ENCODE measurements at places on chromosomes 5 and 9.

- DNase-seq = no peak
Measured at GRCh38 chr9:3868012-3868411, 342.2 kb upstream of the RFX3 start.

- DNase-seq = peak; percentile 71
Measured at GRCh38 chr9:68505681-68506409, 34.8 kb downstream of the TMEM252 start.

DNA sequence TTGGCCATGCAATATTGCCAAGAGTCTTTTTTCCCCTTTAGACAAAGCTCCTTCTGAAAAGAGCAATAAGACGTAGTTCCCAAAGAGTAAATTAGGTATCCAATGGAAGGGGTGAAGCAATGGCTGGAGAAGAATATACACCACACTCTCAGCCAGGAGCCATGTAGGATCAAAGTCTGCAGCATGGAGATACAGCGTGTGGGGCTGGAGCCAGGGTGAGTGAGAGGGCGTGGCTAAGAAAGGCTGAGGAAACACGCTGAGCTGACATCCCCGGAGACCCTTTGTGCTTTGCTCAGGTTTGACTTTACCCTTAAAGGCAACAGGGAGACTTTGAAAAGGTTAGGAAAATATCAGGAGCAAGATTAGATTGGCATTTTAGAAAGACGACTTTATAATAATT lies 87.1 kb upstream of the ELL2 start:
- no peak for DNase-seq

DNA sequence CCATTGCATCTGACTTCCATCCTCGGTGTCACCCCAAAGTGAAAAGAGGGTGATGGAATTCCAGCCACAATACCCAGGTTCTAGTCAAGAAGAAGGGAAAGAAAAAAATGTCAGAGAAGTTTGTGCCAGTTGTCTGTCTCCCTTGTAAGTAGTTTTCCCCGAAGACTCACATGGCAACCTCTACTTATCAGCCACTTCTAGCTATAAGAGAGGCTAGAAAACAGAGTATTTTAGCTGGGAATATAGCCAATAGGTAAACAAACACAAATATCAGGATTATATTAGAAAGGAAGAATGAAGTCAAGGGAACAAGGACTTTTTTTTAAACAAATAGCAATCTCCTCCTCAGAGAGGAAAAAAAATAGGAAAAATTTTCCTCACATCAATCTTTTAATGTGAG lies 12.2 kb upstream of the ISL1 start:
- DNase-seq = no peak

GRCh38 chr9:107005201-107005600 lies 142.2 kb downstream of the ZNF462 start:
- no peak for DNase-seq

DNA sequence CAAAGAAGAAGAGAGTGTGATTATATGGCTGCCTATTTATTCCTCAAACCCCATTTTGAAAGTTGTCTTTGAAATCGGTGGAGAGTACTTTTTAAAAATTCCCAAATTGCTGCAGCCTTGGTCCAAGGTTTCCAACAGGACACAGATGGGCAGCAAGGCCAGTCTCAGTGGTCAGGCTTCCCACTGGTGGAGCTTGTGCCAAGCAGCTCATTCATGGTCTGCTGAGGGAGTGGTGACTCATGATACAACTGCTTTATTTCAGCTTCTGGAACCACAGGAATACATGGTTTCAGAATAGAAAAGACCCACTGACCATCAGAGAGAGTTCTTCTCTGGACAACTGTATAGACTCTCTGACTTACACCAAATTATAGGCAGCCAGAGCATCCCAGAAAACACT lies 673.1 kb upstream of the KLF4 start:
- no peak for DNase-seq

GRCh38 chr9:33186457-33187168 lies 19.5 kb upstream of the B4GALT1 start:
- DNase-seq = no peak

DNA sequence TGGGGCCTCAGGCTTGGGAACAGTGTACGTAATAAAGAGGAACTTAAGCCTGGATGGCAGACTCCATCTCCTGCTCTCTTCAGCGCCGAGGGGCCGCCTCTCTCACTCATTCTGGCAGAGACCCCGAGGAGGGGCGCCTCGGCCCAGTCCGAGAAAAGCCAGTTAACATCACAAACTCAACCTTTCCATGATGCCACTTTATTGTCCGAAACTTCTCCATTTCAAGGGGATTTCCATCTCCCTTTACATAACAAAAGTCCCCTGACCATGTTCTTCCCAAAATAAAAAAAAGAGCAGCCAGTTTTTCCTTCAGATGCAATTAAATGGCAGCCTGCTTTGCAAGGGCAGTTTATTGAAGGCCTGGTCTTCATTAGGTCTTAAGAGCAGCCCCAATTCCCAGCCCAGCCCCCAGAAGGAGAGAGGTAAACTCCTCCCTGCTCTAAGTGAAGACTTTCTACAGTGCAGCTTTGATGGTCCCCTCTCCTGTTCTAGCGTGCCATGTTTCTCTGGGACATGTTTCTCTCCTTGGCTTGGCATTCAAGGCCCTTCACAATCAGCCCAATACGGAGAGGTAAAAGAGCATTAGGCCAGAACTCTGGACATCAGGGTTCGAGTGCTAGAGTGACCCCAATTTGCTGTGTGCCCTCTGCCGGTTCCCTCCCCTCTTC lies 19.5 kb upstream of the RAB14 start:
- DNase-seq = peak; percentile 41

- no peak for DNase-seq
Measured at GRCh38 chr5:178770621-178771020, 40.2 kb upstream of the ZNF354A start.

- no peak for DNase-seq
Measured at GRCh38 chr5:167614294-167615021, 677.0 kb upstream of the WWC1 start.

DNA sequence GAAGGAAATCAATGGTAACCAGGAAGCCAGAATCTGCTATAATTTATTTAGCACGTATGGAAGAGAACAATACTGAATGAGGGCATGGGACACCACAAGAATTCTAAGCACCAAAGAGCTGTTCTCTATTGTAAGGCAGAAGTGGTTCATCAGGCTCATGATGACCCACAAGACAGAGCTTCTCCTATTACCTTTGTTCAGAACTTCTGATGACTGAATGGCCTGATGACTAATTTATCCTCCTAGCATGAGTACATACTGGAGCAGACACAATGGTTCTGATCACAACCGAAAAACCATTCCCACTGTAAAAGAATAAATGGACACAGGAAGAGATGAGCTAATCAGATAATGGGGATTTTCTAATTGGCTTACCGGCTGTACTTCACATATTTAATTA lies 329.8 kb upstream of the PDE4D start:
- DNase-seq = no peak

- DNase-seq = no peak
Measured at GRCh38 chr9:136597141-136597885, 51.5 kb upstream of the NOTCH1 start.

- DNase-seq = no peak
Measured at GRCh38 chr5:72645064-72645846, 138.0 kb upstream of the ZNF366 start.

- DNase-seq = peak; percentile 15
Measured at GRCh38 chr5:67639976-67640375, 443.4 kb upstream of the CD180 start.

DNA sequence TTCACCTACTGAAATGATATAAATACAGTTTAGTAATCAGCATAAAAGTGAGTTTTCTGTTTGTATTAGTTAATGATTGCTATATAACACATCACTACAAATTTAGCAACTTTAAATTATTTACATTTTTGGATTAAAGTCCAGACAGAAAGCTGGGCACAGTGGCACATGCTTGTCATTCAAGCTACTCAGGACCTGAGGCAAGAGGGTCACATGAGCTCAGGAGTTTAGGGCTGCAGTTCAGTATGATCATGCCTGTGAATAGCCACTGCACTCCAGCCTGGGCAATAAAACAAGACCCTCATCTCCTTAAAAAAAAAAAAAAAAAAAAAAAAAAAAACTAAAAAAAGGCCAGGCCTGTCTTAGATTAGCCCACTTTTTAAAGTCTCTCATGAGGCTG lies 273.6 kb upstream of the CTNND2 start:
- no peak for DNase-seq

GRCh38 chr5:96175090-96175489 lies 213.4 kb upstream of the ELL2 start:
- DNase-seq = peak; percentile 53

- no peak for DNase-seq
Measured at GRCh38 chr5:159447116-159447515, 116.8 kb upstream of the IL12B start.

- no peak for DNase-seq
Measured at GRCh38 chr5:4413996-4414395, 726.1 kb upstream of the ADAMTS16 start.

GRCh38 chr5:172869691-172870090 lies 35.6 kb downstream of the ERGIC1 start:
- no peak for DNase-seq

DNA sequence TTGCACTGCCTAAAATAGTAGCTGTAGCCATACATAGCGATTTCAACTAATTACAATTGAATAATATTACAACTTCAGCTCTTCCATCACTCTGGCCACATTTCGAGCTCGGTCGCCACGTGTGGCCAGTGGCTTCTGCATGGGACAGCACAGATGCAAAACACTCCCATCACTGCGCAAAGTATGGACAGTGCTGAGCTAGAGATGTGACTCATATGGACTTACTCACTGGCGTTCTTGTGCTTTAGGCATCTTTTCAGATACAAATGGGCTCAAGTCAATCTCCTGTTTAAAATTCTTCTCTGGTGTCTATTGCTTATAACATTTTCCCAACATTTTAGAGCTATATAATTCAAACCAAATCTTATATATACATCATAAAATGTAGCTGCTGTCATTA lies 222.7 kb downstream of the ELAVL2 start:
- DNase-seq = no peak

- DNase-seq = no peak
Measured at GRCh38 chr5:180797256-180798192, 5.1 kb downstream of the MGAT1 start.

DNA sequence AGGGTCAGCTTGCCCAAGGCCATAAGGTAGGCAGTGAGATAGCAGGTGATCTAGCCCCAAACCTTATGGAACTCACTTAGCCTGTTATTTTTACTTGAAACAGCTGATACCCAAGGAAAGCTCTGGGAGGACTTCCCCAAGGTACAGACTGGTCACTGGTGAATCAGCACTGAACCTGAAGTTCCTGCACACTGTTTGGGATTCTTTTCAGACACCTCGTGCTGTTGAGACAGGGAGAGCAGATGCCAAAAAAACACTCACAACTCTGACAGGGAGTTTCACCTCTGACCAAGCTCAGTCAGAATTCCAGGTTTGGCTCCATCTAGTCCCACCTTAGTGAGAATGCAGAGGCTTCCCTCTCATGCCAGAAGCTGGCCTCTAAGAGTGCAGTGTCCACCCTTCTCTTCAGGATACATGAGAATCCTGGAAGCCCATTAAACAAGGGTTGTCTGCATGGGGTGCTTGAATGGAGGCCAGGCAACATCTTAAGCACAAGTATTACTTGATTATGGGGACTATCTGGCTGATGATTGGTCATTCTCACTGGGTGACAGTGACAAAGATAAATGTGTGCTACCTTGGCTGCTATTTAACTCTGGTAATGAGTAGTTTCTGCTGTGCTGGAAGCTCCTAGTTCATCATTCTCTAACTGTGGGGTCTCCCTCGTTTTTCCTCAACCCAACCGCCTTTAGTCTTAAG lies 122.8 kb upstream of the SLIT3 start:
- DNase-seq = no peak

DNA sequence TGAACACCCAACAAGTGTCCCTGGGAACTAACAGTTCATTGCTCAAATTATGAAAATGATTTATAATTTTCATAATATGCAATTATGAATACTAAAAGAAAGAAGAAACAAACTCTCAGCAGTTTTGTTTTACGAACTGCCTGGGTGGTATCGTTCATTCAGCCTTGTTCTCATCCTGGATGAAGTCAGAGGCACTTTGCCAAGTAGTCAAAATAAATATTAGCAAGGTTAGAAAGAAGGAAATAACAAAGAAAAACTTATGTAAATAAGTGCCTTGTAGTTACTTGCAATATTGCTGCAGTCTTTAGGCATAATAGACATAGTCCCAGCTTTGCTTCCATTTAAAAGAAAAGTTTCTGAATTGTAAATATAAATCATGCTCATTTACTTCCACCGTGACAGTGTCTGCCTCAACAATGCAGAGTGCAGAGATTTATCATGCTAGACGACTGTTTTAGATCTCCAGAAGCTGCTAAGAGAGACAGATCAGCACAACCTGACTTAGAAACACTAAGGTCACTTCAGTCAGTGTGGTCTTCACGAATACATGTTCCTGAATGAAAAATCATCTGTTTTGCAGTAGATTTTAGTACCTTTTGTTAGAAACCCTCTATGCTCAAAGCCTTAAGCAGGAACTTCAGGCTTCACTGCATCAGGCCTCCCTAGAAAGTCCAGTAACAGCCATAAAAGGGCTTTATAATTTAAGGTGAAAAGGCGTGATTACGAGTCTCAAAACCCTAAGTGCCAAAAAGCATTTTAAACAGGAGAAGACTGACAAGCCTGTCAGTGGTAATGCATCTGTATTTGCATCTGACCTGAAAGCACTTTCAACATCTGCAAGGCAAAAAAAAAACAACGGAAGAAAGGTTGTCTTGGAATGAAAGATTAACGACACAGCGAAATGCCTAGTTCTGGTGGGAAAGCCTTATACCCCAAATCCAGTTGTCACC lies 92.1 kb downstream of the TMEM167A start:
- DNase-seq = no peak

DNA sequence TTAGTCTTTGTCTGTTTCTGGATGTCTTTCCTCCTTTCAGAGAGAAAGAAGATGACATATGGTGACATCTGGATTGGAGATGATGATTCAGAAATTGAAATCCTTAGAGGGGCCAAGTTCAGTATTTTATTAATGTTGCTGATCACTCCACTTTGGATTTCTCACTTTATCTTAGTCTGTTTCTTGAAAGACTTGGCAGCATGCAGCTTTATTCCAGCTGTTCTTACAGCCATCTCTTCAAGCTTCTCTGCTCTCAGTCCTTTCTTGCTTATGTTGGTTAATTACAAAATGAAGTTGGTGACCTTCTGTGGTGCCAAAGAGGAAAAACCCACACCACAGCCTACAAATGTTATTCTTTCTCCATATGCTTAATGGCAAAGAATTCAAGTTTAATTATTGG lies 62.1 kb downstream of the SNCAIP start:
- DNase-seq = no peak

- DNase-seq = no peak
Measured at GRCh38 chr9:79149585-79149984, 422.2 kb upstream of the TLE4 start.

GRCh38 chr5:73619606-73620333 lies 6.2 kb upstream of the ARHGEF28 start:
- DNase-seq = no peak

DNA sequence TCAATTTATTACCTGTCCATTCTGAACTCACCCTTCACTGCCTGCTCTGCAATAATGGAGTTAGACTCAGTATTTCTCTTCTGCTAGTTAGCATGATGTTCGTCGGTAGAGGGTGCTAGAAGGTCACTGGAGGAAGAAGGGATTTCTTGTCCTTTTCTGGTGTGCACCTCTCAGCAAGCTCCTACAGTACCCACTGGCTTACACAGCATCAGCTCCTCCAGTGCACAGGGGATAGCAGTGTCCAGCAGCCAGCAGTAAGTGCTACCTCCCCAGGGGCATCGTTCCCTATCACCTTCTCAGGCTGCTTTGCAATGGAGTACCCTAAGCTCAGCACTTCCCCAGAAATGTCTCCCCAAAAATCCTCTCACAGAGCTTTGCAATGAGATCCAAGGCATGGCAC lies 45.9 kb upstream of the APC start:
- DNase-seq = peak; percentile 85

GRCh38 chr9:79896390-79896980 lies 324.7 kb downstream of the TLE4 start:
- no peak for DNase-seq
